ENCODE measurements at places on chromosomes 5 and 9. TPM values are rescaled to one million over a fixed set of nuclear protein-coding genes. Genes with fewer than 3 reads are reported as not detected.

The QRFP gene
- polyA plus RNA-seq, result not detected

GRCh38 chr9:106962615-106963363, 99.8 kb downstream of the ZNF462 start:
- H3K36me3 ChIP-seq, result no peaks in the 10 kb centered on the region
- no peaks in the 10 kb centered on the region for H3K27me3 ChIP-seq
- DNase-seq, result no peak
- H3K4me3 ChIP-seq, result no peak overlapping the region
- H3K4me1 ChIP-seq, result no peaks in the 10 kb centered on the region

DNA sequence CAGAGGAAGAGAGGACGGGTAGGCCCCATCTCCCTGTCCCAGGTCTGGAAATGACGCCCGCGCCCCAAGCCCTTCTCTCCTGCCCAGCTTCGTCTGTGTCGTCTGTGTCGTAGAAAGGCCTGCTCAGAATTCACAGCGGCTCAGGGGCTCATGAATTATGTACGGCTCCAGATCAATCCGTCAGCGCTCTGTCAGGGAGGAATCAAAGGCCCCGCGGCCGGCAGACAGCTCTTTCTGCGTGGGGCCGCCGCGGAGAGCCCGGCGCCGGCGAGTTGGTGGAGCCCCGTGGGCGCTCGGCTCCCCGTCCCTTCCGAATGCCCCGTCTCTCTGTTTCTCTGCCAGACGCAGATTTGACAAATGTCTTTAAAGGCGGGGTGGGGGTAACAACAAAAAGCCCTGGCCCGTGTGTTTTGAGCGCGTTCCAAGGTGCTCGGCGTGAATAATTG, 83.8 kb upstream of the RAPGEF1 start:
- H3K4me1 ChIP-seq, result no peaks in the 10 kb centered on the region
- no peak overlapping the region for H3K4me3 ChIP-seq
- H3K27me3 ChIP-seq, result no peaks in the 10 kb centered on the region
- H3K27ac ChIP-seq, result no peak overlapping the region

GRCh38 chr5:32170303-32171151, 3.6 kb downstream of the GOLPH3 start:
- no peak for DNase-seq
- no peaks in the 10 kb centered on the region for H3K27me3 ChIP-seq
- peaks cover 12% of the 10 kb centered on the region for H3K36me3 ChIP-seq
- no peak overlapping the region for H3K27ac ChIP-seq
- H3K4me3 ChIP-seq, result no peak overlapping the region

DNA sequence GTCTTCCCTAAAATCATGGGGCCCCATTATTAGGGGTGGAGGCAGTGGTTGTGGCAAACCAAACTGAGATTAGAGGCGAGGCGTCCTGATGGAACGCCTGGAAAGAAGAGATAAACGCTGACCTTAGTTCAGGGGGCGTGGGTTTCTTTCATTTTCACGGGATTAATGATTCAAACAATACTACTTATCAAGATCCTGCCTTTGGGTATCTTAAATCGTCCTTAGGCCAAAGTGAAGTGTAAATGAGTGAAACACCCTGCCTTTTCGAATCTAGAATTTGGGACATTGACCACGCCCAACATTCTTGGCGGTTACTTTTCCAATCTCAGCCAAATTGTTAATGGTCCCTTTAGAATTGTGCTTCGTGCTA, 1.0 kb upstream of the UBTD2 start:
- DNase-seq, result no peak
- H3K36me3 ChIP-seq, result no peaks in the 10 kb centered on the region
- H3K4me1 ChIP-seq, result peaks cover 26% of the 10 kb centered on the region
- H3K27me3 ChIP-seq, result no peaks in the 10 kb centered on the region
- peak overlapping the region; percentile 56 for H3K4me3 ChIP-seq

DNA sequence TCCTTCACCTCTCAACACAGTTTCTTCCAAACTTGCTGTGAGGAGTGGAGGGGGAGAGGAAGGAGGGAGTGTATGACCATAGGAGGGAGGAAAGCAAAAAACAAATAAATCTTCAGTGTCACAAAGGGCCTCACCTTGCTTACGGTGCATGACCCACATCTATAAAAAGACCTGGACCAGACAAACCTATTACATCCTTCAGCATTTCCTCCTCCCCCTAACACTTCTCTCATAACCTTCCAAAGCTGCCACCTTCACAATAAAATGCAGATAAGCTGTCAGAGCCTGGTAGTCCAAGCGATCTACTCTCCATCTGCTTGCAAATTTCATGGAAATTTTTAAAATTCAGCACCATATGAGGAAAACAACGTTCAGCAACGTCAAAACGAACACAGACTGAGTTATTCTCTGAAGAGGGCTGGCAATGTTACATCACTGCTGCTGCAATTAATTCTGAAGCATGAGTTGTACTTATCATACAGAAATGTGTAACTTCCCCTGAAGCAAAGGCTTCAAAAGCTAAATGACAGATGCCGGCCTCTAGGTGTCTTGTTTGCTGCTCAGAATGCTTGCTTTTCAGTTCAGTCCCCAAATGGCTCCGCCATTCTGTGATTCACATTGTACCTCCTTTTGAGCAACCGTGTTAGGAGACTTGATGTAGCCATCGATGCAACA, 62.9 kb downstream of the EFNA5 start:
- H3K4me3 ChIP-seq, result no peak overlapping the region
- H3K4me1 ChIP-seq, result no peaks in the 10 kb centered on the region
- DNase-seq, result no peak

GRCh38 chr5:91378752-91379211, 4.3 kb downstream of the ARRDC3 start:
- DNase-seq, result no peak
- peak overlapping the region; percentile 100 for H3K27ac ChIP-seq
- peaks cover 41% of the 10 kb centered on the region for H3K36me3 ChIP-seq

Data from CD4-positive, alpha-beta memory T cell (primary cell).